Activated CD4-positive, alpha-beta T cell treated with anti-CD3 and anti-CD28 coated beads, Interleukin-2, amount 10 ng/mL, durations not matched to agents 24 days and 14 days (primary cell): ENCODE measurements at places on chromosomes 7 and 10. TPM values are rescaled to one million over a fixed set of nuclear protein-coding genes. Genes with fewer than 3 reads are reported as not detected.

- no peaks in the 10 kb centered on the region for H3K36me3 ChIP-seq
- H3K4me3 ChIP-seq = no peak overlapping the region
Measured at GRCh38 chr7:130695840-130696239, 9.5 kb upstream of the TSGA13 start.

DKK1 gene
- not detected in 2 replicates for total RNA-seq

RADIL gene
- total RNA-seq = 0.14 and 0.26 TPM in 2 replicates

CALCR gene
- not detected in 2 replicates for total RNA-seq

GRCh38 chr10:43684292-43684559, 35.5 kb upstream of the ZNF32 start:
- DNase-seq = no peak
- no peaks in the 10 kb centered on the region for H3K36me3 ChIP-seq
- H3K27me3 ChIP-seq = peaks cover 26% of the 10 kb centered on the region
- H3K27ac ChIP-seq = no peak overlapping the region

- no peak overlapping the region for H3K4me3 ChIP-seq
- no peak overlapping the region for H3K27ac ChIP-seq
- H3K36me3 ChIP-seq = no peaks in the 10 kb centered on the region
- H3K4me1 ChIP-seq = no peaks in the 10 kb centered on the region
Measured at GRCh38 chr10:11489591-11489990, 121.9 kb downstream of the USP6NL start.

DNA sequence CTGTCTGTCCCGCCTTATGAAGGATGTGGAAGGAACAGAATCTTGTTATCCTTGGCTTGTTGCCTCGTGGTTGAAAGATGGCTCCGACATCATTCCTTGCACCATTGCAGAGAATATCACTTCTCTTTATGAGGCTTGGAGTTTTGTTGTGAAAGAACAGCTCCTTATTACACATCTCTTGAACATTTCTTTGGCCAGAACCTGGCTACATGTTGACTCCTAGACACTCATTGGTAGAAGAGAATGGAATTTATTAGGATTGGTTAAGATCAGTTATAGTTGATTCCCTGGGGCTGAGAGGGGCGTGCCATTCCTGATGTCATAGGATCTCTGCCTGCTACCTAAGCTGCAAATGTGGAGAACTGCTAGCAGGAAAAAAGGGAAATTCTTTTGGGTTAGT, 180.5 kb upstream of the CTBP2 start:
- H3K4me1 ChIP-seq = no peaks in the 10 kb centered on the region
- H3K27me3 ChIP-seq = no peaks in the 10 kb centered on the region
- no peak overlapping the region for H3K27ac ChIP-seq
- no peak for DNase-seq
- no peaks in the 10 kb centered on the region for H3K36me3 ChIP-seq
- H3K4me3 ChIP-seq = no peak overlapping the region
